Mesenchymal stem cell (in vitro differentiated cells and primary cell): ENCODE measurements at places on chromosomes 11 and 22.

DNA sequence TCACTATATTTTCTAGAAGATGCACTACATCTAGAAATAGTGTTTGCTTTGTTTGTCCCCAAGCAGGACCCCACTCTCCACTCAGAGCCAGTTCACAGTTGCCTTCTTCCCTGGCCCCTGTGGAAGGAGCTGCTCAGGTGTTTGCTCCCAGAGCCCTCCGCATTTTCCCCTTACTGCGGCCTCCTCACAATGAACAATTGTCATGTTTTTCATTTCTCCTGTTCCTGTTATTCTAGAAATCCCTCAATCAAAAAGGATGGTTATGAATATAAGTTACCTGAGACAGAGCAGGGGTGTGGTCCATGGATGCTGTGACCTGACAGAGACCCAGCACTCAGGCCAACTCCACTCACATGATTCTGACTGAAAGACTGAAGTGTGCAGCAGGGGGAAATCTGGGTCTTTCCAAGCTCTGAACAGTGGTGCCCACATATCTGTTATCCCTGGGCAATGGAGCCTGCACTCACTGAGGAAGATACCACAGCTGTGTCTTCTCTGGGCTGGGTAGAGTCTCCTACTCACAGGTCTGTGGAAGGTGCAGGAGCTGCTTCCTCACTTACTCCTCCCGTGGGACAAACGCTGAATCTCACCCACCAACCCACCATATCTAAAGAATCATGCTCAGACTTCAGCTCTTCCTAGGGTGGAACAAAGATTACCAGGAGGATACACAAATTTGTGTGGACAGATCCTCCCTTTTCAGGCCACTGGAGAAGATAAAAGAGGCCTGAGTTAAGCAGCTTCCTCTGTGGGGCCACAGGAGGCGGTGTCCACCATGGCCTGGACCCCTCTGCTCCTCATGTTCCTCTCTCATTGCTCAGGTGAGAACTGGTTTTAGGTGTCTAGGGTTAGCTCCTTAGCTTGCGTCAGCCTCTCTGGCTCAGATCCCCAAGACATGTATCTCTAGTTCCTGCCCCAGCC lies 87.1 kb upstream of the TOP3B start:
- H3K36me3 ChIP-seq = no peaks in the 10 kb centered on the region
- no peak for DNase-seq
- H3K27ac ChIP-seq = no peak overlapping the region
- peaks cover 37% of the 10 kb centered on the region for H3K27me3 ChIP-seq
- no peaks in the 10 kb centered on the region for H3K4me1 ChIP-seq

GRCh38 chr11:118635237-118635591 lies 27.8 kb downstream of the PHLDB1 start:
- peaks cover 32% of the 10 kb centered on the region for H3K4me1 ChIP-seq
- no peak for DNase-seq
- no peak overlapping the region for H3K4me3 ChIP-seq

GRCh38 chr11:3043315-3043871 lies 13.8 kb downstream of the CARS1 start:
- no peak overlapping the region for H3K27ac ChIP-seq
- DNase-seq = peak; percentile 40

- no peaks in the 10 kb centered on the region for H3K36me3 ChIP-seq
- H3K27ac ChIP-seq = no peak overlapping the region
- DNase-seq = no peak
- H3K4me3 ChIP-seq = no peak overlapping the region
Measured at GRCh38 chr22:19806213-19807160, 45.9 kb downstream of the TBX1 start.

GRCh38 chr11:115279813-115280761 lies 224.1 kb downstream of the CADM1 start:
- no peaks in the 10 kb centered on the region for H3K27me3 ChIP-seq
- H3K36me3 ChIP-seq = no peaks in the 10 kb centered on the region
- peak; percentile 61 for DNase-seq
- no peak overlapping the region for H3K4me3 ChIP-seq
- peaks cover 3% of the 10 kb centered on the region for H3K4me1 ChIP-seq

- no peaks in the 10 kb centered on the region for H3K36me3 ChIP-seq
- H3K27ac ChIP-seq = no peak within 1 kb of the TSS
- peak within 1 kb of the TSS; percentile 78 for H3K4me3 ChIP-seq
- peaks cover 42% of the 10 kb centered on the region for H3K27me3 ChIP-seq
- peak; percentile 43 for DNase-seq
Measured at GRCh38 chr11:76206327-76207081, at the start of gene WNT11. Gene WNT11 (minus strand): TSS chr11:76206502. CDS start chr11:76206407, 95 bp downstream.

GRCh38 chr22:37549704-37550059 lies 10.6 kb upstream of the CDC42EP1 start:
- H3K4me1 ChIP-seq = peaks cover 54% of the 10 kb centered on the region
- no peak overlapping the region for H3K4me3 ChIP-seq
- no peaks in the 10 kb centered on the region for H3K27me3 ChIP-seq
- peak; percentile 60 for DNase-seq
- peak overlapping the region; percentile 61 for H3K27ac ChIP-seq

DNA sequence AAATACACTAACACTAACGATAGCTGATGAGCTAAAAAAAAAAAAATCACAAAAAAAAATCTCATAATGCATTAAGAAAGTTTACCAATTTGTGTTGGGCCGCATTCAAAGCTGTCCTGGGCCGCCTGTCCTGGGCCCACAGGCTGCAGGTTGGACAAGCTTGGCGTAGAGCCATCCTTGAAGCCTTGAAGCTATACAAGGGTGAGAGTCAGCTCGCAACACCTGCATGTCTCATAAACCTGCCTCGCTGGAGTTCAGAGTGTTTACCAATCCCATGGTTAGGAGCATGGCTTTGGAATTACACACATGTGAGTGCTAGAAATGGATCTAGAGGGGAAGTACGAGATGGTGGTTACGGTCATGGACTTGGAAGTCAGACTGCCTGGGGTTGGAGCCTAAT lies 453.7 kb downstream of the INSC start:
- no peaks in the 10 kb centered on the region for H3K36me3 ChIP-seq
- no peak overlapping the region for H3K27ac ChIP-seq
- H3K4me1 ChIP-seq = no peaks in the 10 kb centered on the region
- DNase-seq = no peak

- DNase-seq = no peak
- no peak overlapping the region for H3K4me3 ChIP-seq
- H3K27me3 ChIP-seq = no peaks in the 10 kb centered on the region
Measured at GRCh38 chr22:31425331-31426050, 26.1 kb downstream of the DRG1 start.

DNA sequence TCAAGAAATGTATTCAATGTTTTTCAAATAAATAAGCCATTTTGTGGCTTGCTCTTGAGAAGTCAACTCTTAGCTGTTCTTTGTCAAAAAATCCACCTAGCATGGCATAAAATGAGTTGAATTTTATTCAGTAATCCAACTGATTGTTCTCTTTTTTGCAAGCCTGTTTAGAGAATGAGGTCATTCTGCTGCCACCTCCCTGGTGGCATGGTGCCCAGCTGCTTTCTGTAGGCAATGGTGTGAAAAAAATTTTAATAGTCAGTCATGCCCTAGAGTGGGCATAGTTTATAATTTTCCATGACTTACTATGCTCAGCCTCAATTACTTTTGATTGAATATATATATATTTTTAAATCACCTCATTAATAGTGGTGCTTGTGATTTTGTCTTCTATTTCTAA lies 177.2 kb downstream of the INSC start:
- H3K27me3 ChIP-seq = no peaks in the 10 kb centered on the region
- no peak overlapping the region for H3K27ac ChIP-seq
- DNase-seq = no peak
- no peaks in the 10 kb centered on the region for H3K4me1 ChIP-seq
- no peaks in the 10 kb centered on the region for H3K36me3 ChIP-seq

DNA sequence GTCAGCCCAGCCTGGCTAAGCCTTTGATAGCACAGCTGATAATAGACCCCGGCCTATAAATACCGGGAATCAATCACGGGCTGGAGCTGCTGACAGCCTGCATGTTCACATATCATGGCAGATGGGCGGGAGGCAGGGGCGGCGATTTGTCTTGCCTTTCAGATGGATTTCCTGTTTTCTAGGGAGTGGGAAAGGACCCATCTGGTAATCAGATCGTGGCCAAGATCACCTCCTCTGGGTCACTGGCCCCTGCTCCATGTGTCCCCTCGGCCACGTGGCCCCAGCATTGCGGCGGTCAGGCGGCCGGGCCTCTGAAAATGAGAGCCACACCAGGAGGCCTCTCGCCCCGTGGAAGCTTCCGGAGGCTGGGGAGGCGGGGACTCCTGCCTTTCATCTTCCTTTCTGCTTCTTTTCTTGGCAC lies 36.6 kb downstream of the SMIM38 start:
- no peak overlapping the region for H3K27ac ChIP-seq
- no peaks in the 10 kb centered on the region for H3K36me3 ChIP-seq
- no peak for DNase-seq

DNA sequence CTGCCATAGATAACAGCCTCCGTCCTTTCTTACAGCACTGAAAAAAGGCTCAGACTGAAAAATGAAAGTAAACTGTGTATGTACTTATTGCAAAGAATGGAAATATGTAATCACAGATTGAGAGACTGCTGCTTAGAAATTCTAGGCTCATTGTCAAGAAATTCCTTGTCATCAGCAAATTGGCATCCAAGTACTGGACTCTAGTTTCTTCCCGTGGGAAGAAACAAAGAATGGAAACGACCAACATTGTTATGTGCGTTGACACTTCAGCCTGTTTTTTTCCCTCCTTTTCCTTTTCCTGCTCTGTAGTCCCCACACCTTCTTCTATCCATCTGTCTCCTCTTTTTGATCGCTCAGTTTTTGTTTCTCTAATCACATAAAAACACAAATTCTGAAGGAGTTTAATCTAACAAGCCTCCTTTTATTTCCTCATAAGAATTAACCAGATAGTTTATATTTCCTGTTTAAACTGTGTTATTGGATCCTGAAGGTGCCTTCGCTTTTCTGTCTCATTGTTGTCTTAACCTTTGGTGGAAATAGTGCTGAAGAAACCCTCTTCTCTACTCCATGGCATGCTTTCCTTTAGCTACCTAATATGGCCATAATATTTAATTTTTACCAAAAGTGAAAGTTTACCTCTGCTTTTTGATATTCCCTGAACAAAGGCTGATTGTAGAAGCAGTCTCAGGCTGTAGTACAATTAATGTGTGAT lies 20.0 kb upstream of the CASP12 start:
- H3K4me1 ChIP-seq = no peaks in the 10 kb centered on the region
- no peak overlapping the region for H3K27ac ChIP-seq
- no peak overlapping the region for H3K4me3 ChIP-seq
- no peaks in the 10 kb centered on the region for H3K27me3 ChIP-seq
- peak; percentile 67 for DNase-seq

- DNase-seq = no peak
- peaks cover 32% of the 10 kb centered on the region for H3K4me1 ChIP-seq
- no peaks in the 10 kb centered on the region for H3K27me3 ChIP-seq
- H3K27ac ChIP-seq = no peak overlapping the region
- H3K36me3 ChIP-seq = peaks cover 36% of the 10 kb centered on the region
- H3K4me3 ChIP-seq = no peak overlapping the region
Measured at GRCh38 chr11:68021167-68021787, 9.2 kb upstream of the NDUFS8 start.

GRCh38 chr11:71420455-71421241 lies 27.5 kb downstream of the DHCR7 start:
- DNase-seq = peak; percentile 55
- H3K4me3 ChIP-seq = no peak overlapping the region
- H3K4me1 ChIP-seq = no peaks in the 10 kb centered on the region
- H3K36me3 ChIP-seq = no peaks in the 10 kb centered on the region

DNA sequence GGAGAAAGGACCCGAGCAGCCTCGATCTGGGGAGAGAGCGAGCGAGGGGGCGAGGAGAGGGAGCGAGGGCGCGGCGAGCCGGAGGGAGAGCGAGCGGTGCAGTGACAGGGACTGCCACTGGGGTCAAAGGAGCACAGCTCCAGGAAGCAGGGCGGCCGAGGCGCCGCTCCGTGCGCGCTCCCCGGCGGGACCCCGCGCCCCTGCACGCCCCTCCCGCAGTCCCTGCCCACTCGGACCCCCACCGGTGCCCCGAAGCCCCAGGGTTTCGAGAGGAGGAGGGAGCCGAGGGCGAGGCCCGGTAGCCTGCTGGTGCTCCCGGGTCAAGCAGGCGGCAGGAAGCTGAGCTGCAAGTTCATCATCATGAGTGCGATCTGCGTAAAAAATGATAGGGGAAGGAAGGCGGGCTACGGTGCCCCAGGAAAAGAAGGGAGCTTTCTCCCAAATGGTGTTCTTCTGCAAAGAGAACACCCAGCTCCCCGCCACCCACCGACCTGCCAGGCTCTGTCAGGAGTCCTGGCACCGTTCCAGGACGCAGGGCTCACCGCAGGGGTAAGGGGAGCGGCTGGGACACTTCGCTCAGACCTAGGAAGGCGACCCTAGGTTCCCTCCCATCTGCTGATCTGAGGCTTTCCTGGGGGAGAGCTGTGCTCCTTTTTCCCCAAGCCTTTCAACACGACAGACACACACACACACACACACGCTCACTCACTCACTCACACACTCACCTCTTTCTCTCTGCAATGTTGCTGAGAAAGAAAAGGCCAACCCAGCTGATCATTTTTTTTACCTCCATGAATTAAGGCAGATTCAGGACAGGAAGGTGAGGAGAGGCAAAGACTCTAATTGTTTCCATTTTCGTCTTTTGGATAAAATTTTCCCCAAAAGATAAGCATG lies at the start of gene MPPED2:
MPPED2 (minus strand) TSS at position 103 of the 894 bp plus-strand sequence. CDS start 5,980 bp downstream, outside the sequence.
- H3K36me3 ChIP-seq = no peaks in the 10 kb centered on the region
- peaks cover 27% of the 10 kb centered on the region for H3K4me1 ChIP-seq
- peak within 1 kb of the TSS; percentile 53 for H3K4me3 ChIP-seq
- H3K27ac ChIP-seq = no peak within 1 kb of the TSS
- peaks cover 47% of the 10 kb centered on the region for H3K27me3 ChIP-seq

DNA sequence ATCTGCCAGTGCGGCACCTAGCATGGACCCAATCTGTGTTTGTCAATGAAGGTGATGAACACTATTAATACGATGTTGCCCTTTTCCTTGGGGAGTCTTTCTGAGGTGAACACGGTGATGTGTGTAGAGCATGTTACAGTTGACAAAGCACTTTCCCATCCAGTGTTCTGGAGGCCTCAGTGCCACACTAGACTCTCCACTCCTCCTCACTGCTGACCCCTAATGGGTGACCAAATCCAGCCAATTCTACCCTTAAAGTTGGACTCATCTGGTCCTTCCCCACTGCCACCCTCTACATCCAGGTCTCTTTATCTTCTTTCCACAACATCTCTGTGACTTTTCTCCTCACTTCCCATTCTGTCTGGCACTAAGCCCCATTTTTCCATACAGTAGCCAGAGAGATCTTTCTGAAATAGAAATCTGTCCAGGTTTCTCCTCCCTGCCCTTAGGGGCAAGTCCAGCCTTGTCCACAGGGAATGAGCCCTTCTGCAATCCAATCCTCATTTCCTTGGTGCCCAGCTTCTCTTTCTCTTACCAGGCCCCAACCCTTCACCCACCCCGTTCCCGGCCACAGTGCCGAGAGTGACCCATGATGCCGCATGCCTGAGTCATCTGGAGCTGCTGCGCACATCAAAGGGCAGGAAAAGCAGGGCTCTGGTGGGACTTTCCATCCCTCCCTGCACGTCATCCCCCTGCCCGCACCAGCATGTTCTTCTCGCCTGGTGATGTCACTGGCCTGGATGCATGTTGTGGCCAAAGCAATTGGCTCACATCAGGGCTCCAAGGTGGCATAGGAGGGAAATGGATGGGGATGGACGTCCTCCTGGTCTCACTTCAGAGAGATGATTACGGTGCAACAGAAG lies 64.2 kb downstream of the RASSF10 start:
- peak; percentile 57 for DNase-seq
- no peak overlapping the region for H3K27ac ChIP-seq
- no peaks in the 10 kb centered on the region for H3K27me3 ChIP-seq
- H3K4me3 ChIP-seq = no peak overlapping the region
